ENCODE measurements at places on chromosomes 6 and 20.

GRCh38 chr6:40349123-40349900 is 237.9 kb downstream of the LRFN2 start:
- DNase-seq = no peak

DNA sequence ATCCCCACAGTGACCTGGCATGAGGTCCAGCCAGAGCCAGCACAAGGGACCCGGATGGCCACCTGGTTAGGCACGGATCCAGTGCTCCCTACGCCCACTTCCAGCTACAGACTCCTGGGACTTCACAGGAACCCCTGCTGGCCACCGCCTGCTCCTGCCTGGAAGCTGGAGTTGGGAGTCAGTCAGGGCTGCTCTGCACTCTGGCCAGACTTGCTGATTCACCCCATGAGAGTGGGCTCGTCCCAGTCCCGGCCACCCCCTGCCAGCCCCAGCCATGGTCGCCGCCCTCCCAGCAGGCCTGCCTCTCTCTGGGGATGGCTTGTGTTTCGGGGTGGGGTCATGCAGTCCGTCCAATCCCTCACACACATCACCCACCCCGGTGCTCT is 125.8 kb downstream of the DLL1 start:
- DNase-seq = no peak

GRCh38 chr6:101458826-101459225 is 65.3 kb downstream of the GRIK2 start:
- DNase-seq = no peak

- DNase-seq = no peak
Observed at GRCh38 chr6:113141901-113142300, 715.2 kb upstream of the MARCKS start.

Measured in inflammatory macrophage (primary cell).